ENCODE measurements at places on chromosomes 7 and 10. TPM values are rescaled to one million over a fixed set of nuclear protein-coding genes. Genes with fewer than 3 reads are reported as not detected.

DNA sequence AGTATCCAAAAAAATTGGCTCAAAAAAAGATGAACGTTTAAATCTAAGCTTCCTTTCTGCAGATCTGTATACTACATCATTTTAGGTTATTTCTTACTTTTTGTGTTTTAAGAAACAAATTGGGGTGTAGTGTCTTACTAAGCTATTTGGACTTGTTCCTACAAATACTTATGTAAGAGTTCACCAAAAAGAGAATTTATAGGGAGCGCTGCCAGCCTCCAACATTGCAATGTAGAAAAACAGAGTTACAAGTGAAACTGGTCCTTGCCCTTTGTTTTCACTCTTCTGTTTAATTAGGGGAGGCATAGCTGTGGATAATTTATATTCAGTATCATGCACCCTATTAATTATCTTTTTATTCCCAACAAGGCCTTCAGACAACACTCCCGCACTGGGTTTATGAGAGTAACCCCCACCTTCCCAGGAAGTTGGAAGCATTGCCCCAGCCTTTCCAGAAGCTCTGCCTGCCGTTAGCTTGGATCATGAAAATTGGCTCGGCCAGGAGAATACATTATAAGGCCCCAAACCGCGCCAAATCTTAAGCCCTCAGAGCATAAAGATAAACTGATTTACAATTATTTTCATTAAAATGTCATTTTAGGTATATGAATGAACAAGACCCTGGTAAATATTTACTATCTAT is 261.8 kb upstream of the KLF6 start:
- peaks cover 10% of the 10 kb centered on the region for H3K4me1 ChIP-seq
- no peak overlapping the region for H3K27ac ChIP-seq
- no peaks in the 10 kb centered on the region for H3K36me3 ChIP-seq

- no peaks in the 10 kb centered on the region for H3K36me3 ChIP-seq
- H3K4me3 ChIP-seq = no peak overlapping the region
- H3K4me1 ChIP-seq = no peaks in the 10 kb centered on the region
- DNase-seq = no peak
Measured at GRCh38 chr7:89857767-89858166, 296.5 kb upstream of the STEAP1 start.

GRCh38 chr10:28400681-28401080 is 97.8 kb upstream of the MPP7 start:
- H3K36me3 ChIP-seq = no peaks in the 10 kb centered on the region
- peaks cover 24% of the 10 kb centered on the region for H3K4me1 ChIP-seq
- H3K27ac ChIP-seq = peak overlapping the region; percentile 61
- H3K4me3 ChIP-seq = no peak overlapping the region

DNA sequence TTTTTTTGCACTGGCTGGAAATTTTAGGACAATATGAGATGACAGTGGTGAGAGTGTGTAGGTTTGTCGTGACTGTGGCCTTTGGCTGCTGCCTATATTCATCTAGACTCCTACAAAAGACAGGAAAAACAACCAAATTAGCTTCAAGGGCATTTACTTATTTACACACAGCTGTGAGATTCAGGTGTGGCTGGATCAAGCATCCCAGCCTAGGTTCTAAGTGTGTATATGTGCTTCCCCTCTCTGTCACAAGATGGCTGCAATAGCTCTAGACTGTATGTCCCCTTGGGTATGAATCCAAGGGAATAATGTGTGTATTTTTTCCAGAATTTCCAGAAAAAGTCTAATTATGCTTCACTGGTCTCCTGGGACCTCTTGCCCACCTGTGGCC is 25.5 kb upstream of the INPP5A start:
- DNase-seq = no peak
- H3K27ac ChIP-seq = no peak overlapping the region
- H3K36me3 ChIP-seq = no peaks in the 10 kb centered on the region
- H3K4me1 ChIP-seq = peaks cover 31% of the 10 kb centered on the region

DNA sequence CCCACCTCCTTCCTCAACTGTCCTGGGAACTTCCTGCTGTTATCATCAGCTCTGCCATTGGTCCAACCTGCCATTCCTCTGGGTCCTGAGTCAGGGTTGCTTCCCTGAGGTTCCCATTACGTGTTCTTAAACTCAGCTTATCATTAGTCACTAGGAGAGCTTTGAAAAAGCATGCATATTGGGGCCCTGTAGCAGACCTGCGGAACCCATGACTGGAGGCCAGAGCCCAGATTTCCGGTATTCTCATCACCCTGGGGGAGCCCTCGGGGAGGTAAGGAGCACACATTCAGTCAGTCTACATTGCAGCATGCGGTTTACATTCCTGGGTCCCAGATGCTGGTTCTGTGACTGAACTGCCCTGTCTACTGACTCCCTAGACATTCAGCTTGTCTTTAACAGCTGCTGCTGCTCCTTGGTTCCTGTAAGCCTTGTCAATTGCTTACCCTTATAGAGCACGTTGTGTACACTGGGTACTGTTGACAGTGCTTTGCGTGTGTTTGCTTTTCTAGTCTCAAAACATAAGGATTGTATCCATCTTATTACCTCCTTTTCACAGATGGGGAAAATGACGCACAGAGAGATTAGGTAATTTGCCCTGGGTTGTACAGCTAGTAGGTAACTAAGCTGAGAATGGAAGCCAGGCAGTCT is 12.8 kb downstream of the CDHR3 start:
- H3K27ac ChIP-seq = no peak overlapping the region
- no peaks in the 10 kb centered on the region for H3K36me3 ChIP-seq
- no peak overlapping the region for H3K4me3 ChIP-seq

DNA sequence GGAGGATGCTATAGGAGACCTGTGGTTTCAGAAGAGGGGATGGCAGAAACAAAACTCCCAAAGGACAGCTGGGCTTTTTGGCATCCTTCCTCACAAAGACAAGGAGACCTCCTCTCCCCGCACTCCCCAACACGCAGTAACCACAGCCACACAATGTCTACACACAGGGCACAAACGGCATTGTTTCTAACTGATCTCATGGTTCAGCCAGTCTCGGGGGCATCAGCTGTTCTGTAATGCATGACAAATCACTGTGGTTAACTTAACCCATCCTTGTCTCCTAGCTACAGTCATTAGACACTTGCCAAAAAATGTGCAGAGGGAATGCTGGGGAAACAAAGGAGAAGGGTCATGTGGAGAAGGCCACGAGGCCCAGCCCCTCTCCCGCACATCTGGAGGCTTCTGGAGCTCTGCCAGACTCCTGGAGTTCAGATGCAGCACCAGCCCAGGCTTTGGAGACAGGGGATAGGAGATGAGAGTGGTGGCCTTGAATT is 7.6 kb upstream of the ADAMTS14 start:
- no peaks in the 10 kb centered on the region for H3K27me3 ChIP-seq
- H3K4me3 ChIP-seq = no peak overlapping the region
- H3K36me3 ChIP-seq = no peaks in the 10 kb centered on the region
- H3K4me1 ChIP-seq = no peaks in the 10 kb centered on the region

GRCh38 chr7:102104245-102104644 is 182.4 kb upstream of the SH2B2 start:
- no peak for DNase-seq
- H3K36me3 ChIP-seq = peaks cover 76% of the 10 kb centered on the region
- no peak overlapping the region for H3K4me3 ChIP-seq
- no peak overlapping the region for H3K27ac ChIP-seq
- H3K4me1 ChIP-seq = no peaks in the 10 kb centered on the region
- H3K27me3 ChIP-seq = no peaks in the 10 kb centered on the region

DNA sequence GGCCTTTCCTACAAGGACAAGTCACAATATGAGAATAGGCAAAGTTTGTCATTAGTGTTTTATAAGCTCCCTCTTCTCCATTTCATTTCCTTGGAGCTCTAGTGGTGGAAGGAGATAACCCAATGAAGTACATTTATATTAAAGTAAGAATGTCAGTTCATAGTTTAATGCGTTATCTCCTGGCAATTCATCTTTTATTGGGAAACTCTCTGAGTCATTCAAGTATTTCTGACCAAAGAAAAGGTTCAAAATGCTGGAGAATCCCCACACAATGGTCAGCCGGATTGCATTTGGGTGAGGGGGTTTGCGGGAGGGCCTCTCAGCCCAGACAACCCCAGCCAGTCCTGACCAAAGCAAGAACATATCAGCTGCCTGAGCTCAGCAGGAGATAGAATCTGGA is 321.5 kb upstream of the NRP1 start:
- H3K36me3 ChIP-seq = no peaks in the 10 kb centered on the region
- H3K27ac ChIP-seq = no peak overlapping the region
- H3K4me3 ChIP-seq = no peak overlapping the region
- no peaks in the 10 kb centered on the region for H3K27me3 ChIP-seq
- no peak for DNase-seq

DNA sequence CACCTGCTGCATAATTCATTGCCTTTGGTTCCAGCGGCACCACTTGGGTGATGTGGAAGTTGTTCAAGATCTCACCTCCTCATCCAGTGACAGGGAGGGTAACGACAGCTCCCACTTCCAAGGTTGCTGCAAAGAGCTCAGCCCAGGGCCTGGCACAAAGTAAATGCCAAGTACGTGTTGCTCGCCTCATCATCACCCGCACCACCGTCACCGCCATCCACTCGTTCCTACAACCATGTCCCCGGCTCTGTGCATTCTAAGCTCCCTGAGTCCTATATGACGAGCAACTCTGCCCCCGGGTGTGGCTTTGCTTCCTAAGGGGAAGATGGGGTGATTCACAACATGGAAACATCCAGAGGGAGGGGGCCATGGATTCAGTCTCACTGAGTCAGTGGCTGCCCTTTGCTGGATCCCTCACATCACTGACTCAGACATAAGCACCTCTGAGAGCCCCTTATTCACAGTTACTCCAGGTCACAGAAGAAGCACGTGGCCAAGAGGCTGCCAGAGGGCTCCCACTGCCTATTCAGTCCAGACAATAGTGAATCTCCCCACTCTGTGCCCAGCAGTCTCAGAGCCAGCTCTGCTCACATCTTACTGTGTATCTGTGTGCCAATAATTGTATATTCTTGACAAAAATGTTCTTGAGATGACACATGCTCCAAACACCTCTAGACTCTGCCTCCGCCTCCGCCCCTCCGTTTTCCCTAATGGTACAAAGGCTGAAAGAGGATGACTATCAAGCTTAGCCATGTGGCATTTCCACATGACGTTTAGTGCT is 159.1 kb downstream of the GFRA1 start:
- H3K4me1 ChIP-seq = no peaks in the 10 kb centered on the region
- H3K36me3 ChIP-seq = no peaks in the 10 kb centered on the region
- H3K27ac ChIP-seq = no peak overlapping the region
- no peak for DNase-seq
- H3K27me3 ChIP-seq = no peaks in the 10 kb centered on the region

FFAR4 gene
- 13.7 TPM for total RNA-seq

SMO gene
- 3.1 TPM for total RNA-seq
